Stimulated activated CD4-positive, alpha-beta T cell treated with anti-CD3 and anti-CD28 coated beads, Interleukin-1b, Interleukin-23, amount 100 ng/mL, for 1 hour (primary cell): ENCODE measurements at places on chromosomes 4 and X.

GRCh38 chr4:54165438-54165837, 63.7 kb upstream of the PDGFRA start:
- no peak for DNase-seq

DNA sequence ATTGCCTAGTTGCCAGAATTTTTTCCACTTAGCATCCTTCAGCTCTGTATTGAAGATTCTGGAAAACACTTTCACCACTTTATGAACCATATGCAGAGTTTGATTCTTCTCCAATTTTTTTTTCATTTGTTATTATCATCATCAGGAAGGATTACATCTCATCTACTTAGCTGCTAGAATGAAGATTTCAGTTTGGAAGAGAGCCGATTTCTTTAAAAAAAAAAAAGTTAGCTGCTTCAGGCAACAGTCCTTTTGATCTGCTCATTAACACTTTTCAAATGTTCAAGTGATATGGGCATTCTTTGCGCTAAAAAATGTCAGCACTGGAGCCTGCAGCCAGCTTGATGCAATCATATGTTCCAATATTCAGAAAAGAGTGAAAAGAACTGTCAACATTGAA, 76.2 kb downstream of the ANTXR2 start:
- DNase-seq = no peak

GRCh38 chrX:43141885-43142284, 363.9 kb upstream of the PPP1R2C start:
- DNase-seq = no peak

DNA sequence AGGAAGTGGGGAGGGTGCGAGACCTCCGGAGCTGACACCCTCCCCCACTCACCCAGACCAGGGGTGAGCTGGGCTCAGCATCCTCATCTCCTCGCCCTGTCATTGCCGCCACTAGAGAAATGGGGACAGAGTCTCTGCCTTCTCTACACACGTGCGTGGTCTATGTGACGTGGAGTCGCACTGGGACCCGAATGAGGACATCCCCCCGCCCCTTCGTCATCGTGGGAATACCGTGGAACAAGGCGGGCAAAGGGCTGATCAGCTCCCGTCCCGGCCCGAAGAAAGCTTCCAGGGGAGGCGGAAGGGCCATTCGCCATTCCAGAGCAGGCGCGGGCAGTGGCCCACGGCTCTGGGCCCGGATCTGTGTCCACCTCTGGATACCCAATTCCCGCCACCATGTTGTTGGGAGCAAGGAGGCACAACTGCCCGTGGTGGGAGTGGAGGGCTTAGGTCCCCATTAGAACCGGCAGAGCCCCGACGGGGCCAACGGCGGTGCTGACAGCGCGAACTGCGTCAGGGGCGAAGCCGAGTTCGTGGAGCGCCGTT, 12.0 kb downstream of the HMX1 start:
- no peak for DNase-seq
